ENCODE measurements at places on chromosomes 7 and 10.
A peak's percentile ranks its signal among the peaks of the same experiment; 100 is the strongest.

- no peak for DNase-seq
These were observed 90.9 kb upstream of the MDFIC start for GRCh38 chr7:114830952-114831351.

GRCh38 chr10:1156616-1156886 lies 100.4 kb downstream of the WDR37 start:
- no peak for DNase-seq

DNA sequence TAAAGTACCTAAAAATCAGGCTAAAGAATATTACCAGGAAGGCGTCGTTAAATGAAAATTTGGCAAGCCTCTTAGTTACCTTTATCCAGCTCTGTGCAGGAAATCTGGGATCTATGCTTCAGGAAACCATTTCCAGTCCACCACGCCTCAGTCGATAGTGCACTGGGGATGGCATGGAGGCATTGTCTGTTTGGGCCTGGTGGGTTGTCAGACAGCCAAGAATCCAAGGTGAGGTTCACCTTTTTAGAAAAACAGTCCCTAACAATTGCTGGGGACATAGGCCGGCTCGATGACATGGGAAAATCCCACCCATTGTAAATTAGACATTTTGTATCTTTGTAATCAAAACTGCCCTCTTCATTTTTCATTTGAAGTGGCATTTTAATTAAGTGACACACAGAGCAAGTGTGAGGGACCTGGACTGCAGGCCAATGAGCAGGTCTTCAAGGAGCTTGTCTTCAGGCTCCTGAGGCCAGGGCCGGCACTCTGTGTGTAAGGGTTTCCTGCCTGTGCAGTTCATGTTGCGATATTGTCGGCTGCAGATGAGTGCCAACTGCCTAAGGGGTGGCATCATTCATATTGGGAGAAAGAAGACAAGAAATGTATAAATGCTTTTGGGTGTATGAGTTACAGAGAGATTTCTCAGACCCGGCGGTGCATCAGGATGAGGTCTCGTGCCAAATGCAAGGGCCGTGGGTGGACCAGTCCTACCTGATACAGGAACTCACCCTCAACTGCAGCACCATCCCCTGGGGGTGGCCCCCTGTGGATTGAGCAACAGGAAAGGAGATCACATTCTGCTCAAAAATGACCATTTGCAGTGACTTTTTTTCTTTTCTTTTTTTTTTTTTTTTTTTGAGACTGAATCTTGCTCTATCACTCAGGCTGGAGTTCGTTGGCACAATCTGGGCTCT lies 80.8 kb downstream of the PTPRE start:
- no peak for DNase-seq

- no peak for DNase-seq
These were observed 38.0 kb downstream of the ZNRF2 start for GRCh38 chr7:30322271-30323005.

DNA sequence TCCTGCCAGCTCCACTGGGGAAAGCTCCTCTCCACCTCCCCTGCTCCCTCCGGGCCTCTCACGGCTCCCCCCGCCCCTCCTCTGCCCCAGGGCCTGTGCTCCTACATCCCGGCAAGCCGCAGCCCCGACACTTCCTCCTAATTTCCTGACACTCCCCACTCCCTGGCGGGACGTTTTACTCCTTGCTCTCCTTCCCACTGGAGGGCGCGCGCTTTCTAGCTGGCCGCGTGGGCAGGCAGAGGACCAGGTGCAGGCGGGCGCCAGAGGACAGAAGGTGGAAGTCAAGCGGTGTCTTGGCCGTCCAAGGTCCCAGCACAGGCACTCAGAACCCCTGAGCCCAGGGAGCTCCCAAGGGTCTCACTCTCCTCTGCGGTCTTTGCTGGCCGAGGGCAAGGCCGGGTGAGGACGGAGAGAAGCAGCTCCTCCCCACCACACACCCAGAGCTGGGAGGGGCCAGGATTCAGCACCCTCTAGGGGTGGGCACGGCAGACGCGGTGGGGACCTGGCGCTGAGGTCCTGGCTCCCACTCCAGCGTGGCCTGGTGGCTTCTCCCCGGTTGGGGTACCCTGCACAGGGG lies 19.1 kb downstream of the ADAM8 start:
- DNase-seq: peak; percentile 6

DNA sequence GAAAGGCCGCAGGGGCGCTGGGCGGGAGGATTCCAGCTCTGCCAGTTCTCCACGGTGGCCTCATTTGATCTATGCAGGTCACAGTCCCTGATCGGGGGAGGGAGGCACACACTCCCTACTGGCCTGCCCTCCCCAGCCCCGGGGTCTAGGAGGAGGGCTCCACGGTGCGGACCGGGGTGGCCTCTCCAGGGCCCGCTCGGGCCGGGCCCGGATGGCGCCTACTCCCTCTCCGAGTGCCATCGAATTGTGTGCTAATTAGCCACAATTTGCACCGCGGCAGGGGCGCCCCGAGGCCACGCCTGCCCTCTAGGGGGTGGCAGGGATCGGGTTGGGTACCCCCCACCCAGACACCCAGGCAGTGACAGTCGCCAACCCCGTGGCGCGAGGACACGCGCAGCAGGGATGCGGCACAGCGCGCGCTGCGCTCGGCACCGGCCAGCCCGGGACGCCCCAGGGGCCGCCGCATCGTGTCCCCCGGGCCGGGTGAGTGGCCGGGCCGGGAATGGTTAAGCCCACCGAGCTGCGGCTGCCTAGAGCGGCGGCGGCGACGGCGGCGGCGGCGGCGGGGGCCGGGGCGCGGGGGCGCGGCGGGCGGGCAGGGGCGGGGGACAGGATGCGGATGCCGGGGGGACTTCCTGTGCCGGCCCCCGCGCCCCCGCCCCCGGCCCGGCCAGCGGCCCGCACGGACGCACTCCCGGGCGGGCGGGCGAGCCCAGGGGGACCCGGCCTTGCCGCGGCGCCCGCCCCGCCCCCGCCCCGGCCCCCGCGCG lies at the start of gene ZNF853:
ZNF853 (plus strand) TSS at position 658 of the 770 bp plus-strand sequence. CDS start 565 bp downstream, outside the sequence.
- DNase-seq: no peak

DNA sequence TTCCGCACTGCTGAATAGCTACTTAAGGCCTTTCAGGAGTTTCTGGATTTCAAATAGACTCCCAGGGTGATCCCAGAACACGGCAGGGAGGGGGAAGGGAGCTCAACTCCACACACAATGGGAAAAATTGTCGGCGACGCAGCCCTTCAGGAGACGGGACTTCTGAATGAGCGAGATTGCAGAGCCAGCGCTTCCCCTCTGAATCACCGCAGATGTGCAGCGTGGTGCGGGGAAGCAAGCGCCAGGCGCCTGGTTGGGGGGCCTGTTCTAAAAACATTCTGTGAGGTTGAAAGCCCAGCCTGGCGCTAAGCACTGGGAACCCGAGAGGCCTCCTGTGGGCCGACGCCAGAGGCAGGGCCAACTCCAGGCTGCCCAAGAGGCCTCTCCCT lies 163.3 kb downstream of the MAD1L1 start:
- DNase-seq: no peak

GRCh38 chr10:50522908-50523307 lies 100.8 kb downstream of the SGMS1 start:
- DNase-seq: no peak

DNA sequence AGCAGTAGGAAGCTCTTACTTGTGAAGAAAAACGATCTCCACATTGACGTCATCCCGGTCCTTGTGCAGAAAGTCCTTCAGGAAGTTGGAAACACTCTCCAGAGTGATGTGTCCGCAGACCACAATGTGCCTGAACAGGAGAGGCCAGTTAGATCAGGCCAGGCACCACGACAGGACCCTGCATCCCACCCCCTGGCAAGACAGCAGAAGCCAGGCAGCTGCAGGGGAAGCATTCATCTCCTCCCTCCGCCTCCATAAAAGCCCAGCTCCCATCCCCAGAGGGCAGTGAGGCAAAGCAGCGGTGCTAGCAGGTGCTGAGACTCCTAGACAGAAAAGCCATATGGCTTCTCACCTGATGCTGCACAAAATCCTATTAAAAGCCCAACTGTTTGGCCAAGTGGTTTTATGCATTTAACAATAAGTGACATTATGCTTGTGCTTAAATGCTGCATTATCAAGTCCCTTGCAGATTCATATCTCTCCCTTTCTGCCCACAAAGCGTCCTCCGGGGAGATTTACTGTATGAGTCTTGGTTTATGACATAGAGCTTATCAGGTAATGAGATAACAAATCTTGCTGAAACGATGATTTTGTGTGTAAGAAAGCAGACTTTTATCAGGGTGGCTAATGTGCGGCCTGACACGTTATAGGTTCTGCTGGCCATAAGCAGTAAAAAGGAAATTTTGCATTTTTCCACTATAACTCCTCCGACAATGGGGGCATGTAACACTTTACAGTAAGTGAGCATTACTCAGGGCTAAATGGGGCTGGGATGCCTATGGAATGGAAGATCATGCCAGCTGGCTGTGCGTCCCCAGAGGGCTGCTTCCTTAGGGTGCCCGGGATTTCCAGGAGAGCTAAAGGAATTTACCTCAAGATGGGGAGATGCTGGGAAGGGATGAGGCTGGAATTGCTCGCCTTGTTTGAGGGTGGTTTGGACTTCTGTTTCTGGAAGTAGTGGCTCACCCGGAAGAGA lies 546.9 kb downstream of the KCNMA1 start:
- DNase-seq: no peak

- DNase-seq: no peak
These were observed 23.9 kb upstream of the ZMIZ1 start for GRCh38 chr10:79044846-79045245.

- no peak for DNase-seq
These were observed 942.9 kb downstream of the NRG3 start for GRCh38 chr10:82817676-82818422.

- no peak for DNase-seq
These were observed 622.5 kb downstream of the ANKRD7 start for GRCh38 chr7:118846977-118847376.

- no peak for DNase-seq
These were observed 11.7 kb upstream of the CCDC172 start for GRCh38 chr10:116312548-116312947.

DNA sequence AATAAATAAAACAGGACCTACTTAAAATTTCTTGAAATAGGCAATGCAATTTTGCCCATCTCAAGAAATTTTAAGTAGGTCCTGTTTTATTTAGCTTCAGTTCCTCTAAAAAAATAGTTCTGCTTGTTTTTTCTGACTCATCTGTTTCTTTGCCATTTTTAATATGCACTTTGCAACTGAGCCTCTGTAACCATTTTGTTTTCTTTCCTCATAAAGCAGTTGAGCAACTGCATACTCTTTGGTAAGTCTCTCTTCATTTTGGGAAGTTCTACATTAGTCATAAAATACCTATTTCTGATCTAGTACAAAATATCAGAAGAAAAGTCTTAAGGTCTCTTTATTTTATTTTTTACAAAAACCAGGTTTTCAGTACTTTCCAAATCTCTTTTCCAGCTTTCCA lies 18.0 kb downstream of the TAS2R40 start:
- DNase-seq: peak; percentile 14

DNA sequence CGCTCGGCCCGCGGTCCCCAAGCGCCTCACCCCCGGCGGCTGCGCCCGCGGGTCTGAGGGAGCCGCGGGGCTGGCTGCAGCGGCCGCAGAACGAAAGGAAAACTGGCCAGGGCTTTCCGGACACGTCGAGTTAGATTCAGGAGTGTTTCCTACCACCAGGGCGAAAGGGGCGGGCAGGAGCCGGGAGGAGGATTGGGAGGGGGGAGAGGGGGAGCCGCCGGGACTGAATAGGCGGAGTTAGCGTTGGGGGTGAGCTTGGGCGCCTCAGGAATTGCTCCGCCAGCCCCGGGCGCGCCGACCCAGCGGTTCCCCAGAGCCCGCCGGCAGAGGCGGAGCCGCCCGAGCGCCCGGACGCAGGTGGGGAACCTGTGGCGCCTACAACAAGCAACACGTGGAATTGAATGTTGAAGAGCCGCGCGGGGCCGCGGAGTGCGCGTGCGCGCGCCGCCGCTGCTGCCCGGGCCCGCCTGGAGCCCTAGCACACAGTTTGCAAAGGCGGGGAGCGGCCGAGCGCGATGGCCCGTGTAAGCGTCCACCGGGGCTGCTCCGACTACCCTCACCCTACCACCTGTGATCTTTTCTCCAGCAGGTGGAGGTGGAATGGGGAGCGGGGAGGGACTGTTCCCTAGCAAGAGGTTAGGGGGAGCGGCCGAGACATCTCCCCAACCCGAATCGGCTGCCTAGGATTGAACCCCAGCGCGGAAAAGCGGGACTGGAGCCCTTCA lies at the start of gene CADPS2:
CADPS2 (minus strand) TSS at position 104 of the 725 bp plus-strand sequence. CDS start 123 bp downstream, outside the sequence.
- peak; percentile 5 for DNase-seq

GRCh38 chr10:46304062-46304461 lies 17.3 kb downstream of the ANTXRL start:
- no peak for DNase-seq

DNA sequence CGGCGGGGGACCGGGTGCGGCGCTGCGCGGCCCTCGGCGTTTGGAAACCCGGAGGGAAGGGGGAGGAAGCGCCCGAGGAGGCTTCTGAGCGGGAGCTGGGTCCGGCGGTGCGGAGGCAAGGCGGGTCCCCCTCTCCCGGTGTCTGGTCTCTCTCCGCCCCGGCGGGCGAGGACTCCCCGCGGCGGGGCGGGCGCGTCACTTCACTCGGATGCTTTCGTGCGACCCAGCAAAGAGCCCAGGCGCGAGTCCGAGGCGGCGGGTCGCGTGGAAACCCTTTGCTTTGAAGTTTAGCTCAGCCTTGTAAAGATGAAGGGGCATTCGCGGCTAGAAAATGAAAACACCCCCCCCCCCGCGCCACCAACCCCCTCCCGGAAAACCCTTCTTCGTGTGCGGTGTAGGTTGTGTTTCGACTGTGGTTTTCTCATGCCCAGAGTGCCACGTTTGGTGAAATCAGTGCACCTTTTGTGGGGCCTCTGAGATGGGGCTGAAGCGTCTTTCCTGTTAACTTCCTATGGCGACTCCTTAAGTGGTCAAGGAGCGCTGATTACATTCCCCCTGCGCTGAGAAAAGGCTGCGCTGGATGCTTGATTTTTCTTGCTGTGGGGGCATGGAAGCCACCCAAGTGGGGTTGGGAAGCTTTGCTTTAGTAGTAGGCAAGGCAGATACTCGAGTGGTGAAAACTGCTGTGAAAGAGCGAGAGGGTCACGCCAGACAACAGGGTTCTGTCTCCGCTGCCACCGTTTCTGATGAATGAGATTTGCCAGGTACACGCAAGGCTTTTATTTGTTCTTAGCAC lies 876 bp downstream of the GNAI1 start:
- DNase-seq: no peak

DNA sequence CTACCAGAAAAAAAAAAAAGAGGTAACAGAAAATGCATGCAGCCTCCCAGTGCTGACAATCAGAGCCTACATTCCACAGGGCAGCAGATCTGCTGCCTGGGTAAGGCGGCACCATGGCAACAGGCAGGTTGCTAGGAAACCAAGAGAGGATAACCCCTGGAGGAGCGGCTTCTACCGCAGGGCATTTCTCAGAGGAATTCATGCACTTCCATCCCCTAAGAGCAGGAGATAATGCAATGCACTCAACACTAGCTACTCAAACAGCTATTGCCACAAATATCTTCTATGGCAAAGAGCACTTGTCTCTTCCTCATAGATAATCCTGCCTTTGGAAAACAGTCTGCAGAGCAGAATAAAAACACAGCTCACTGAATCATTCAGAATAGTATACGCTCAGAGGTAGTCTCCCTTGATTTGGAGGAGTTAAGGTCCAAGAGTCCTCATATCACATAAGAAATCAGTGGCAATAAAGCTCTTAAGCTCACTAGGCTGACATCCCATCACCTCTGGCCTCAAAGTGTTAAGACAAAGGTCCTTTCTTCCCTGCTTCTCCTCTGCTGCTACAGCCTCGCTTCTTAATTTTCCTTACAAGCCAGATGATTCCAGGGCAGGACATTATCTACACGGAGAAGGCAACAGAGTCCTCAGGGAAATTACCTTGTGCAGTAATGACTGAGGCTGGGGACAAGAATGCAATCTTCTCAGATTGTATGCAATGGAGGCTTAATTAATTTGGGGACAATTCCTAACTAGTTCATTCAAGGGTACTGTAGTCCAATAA lies 10.7 kb downstream of the PSAP start:
- peak; percentile 98 for DNase-seq

GRCh38 chr7:151404216-151405011 lies 5.4 kb downstream of the WDR86 start:
- peak; percentile 8 for DNase-seq

- no peak for DNase-seq
These were observed 271.8 kb upstream of the NRG3 start for GRCh38 chr10:81603106-81603620.

All from HFFc6 (cell line).